ENCODE measurements at places on chromosomes 13 and 19. TPM values are rescaled to one million over a fixed set of nuclear protein-coding genes. Genes with fewer than 3 reads are reported as not detected.
A peak's percentile ranks its signal among the peaks of the same experiment; 100 is the strongest.

Gene TFDP1
- total RNA-seq = 145 TPM

Gene KLK15
- total RNA-seq = not detected

Gene DAND5
- total RNA-seq = 0.14 TPM

Gene ZNF486
- total RNA-seq = 9.6 TPM

Gene SAFB
- total RNA-seq = 50.4 TPM

Gene HRC
- total RNA-seq = not detected

- peak; percentile 20 for DNase-seq
These were observed 17.1 kb downstream of the LSM14A start for GRCh38 chr19:34189199-34189916.

- DNase-seq = no peak
These were observed 5.1 kb downstream of the PAF1 start for GRCh38 chr19:39385629-39386411.

DNA sequence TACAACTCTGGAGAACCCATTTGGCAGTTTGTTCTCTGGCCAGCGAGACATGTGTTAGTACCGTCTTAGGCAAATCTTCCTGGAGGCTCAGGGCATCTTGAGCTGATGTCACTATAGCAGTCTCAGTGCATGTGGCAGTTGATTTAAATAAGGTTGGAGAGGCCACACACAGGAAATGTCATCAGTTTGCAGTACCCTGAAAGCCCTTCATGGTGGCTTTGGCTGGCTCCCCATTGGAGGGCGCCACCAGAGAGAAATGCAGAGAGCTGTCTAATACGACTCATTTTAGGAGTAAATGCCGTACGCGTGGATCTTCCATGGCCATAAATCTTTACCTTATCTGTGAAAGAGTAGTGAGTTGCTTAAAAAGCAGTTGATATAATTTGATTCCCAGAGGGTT, 163.1 kb downstream of the STK24 start:
- DNase-seq = no peak

- DNase-seq = no peak
These were observed 823.8 kb upstream of the ATXN8OS start for GRCh38 chr13:69283837-69284236.

- DNase-seq = no peak
These were observed 7.5 kb downstream of the DYRK1B start for GRCh38 chr19:39826311-39826945.

GRCh38 chr19:4096049-4096892, 27.7 kb downstream of the MAP2K2 start:
- no peak for DNase-seq

- DNase-seq = peak; percentile 51
These were observed 564 bp downstream of the SPART start for GRCh38 chr13:36345438-36346221.

DNA sequence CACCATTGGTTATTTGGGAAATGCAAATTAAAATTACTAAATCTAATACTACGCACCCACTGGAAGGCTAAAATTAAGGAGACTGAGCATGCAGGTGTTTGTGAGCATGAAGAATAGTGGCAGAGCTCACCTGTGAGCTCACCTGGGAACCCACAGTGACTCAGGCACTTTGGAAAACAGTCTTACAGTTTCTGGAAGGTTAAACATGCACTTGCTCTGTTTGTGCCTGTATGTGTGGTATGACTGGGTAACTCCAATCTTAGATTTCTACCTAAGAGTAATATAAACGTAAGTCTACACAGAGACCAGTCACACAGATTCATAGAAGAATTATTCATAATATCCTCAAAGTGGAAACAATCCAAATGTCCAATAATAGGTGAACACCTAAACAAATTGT, 318.8 kb downstream of the ATP8A2 start:
- peak; percentile 66 for DNase-seq

DNA sequence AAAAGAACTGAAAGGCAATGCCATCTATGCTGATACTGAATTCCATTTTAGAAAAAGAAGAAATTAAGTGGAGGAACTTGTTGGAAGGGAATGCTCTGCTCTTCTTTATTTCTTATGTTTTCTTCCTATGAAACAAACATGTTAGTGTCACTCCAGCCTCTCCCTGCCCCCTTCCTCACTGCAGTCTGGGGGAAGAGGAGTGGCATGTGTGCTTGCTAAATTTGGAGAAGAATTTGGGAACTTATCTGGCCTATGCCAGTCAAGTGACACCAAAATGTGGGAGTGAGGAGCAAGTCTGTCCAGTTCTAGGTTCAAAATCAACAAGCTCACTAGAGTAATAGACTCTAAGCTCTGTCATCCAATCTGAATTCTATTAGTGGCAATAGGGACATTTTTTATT, 214.6 kb downstream of the RBM26 start:
- DNase-seq = no peak

DNA sequence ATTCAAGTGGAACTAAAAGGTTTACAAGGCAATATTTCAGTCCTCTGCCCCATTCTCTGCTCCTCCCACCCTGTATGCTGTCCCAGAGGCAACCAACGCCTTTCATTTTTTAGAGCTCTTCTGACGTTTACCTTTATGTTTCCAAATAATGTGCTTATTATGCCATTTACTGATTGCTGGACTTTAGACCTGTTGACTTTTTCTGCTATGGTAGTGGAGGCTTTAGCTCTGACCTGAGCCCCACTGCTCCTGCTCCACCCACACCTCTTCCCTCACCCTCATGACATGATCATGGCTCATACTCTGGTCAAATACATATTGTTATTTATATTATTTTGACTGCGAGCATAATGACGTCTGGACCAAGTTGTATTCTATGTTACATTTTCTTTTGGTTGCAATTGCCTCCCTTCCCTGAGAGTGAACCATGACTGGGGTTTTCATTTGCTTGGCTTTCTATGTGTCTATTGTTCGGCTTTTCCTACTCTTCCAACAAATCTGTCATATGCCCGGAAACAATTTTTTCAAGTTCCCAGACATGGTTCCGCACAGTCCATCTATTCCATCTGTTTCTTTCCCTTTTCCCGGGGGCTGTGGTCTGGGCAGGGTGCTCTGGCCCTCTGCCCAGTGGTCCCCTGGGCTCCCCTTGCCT, 31.4 kb upstream of the GJB6 start:
- no peak for DNase-seq

- no peak for DNase-seq
These were observed 21.5 kb upstream of the QTRT1 start for GRCh38 chr19:10679743-10680142.

- no peak for DNase-seq
These were observed 3.9 kb downstream of the EEF2 start for GRCh38 chr19:3981373-3981735.
